ENCODE measurements at places on chromosomes 16 and 17. TPM values are rescaled to one million over a fixed set of nuclear protein-coding genes. Genes with fewer than 3 reads are reported as not detected.

The MT1G gene
- total RNA-seq, result not detected

The ARL17A gene
- total RNA-seq, result 13.0 TPM

The MMP25 gene
- total RNA-seq, result under 0.01 TPM

The TMC8 gene
- not detected for total RNA-seq

The CDH8 gene
- total RNA-seq, result not detected

The OR3A2 gene
- 0.43 TPM for total RNA-seq

The DRC3 gene
- total RNA-seq, result 0.97 TPM

The IKZF3 gene
- total RNA-seq, result under 0.01 TPM

The CES1 gene
- 0.97 TPM for total RNA-seq

The ACBD4 gene
- 6.9 TPM for total RNA-seq

The CFAP97D1 gene
- total RNA-seq, result not detected

The FSCN2 gene
- 1.7 TPM for total RNA-seq

The NEK8 gene
- 2.2 TPM for total RNA-seq

The PLD2 gene
- 11.7 TPM for total RNA-seq

The CRYBA1 gene
- 0.43 TPM for total RNA-seq

The KRT27 gene
- total RNA-seq, result not detected

The PPY gene
- total RNA-seq, result not detected

The THAP11 gene
- total RNA-seq, result 24.8 TPM

The TBKBP1 gene
- total RNA-seq, result 10.0 TPM
